ENCODE measurements at places on chromosomes 1 and 21. TPM values are rescaled to one million over a fixed set of nuclear protein-coding genes. Genes with fewer than 3 reads are reported as not detected.

Gene NR5A2
- 75.3 TPM for total RNA-seq

Gene PIGM
- 5.9 TPM for total RNA-seq

Gene SEC16B
- 4.7 TPM for total RNA-seq

Gene CDCA8
- 10.1 TPM for total RNA-seq

Gene HFM1
- total RNA-seq = 1.2 TPM

Gene CRP
- total RNA-seq = not detected

Gene CNR2
- total RNA-seq = 0.06 TPM

Gene C1orf87
- not detected for total RNA-seq

Gene ZNF593OS
- not detected for total RNA-seq

Gene C1orf226
- total RNA-seq = 29.1 TPM

Gene SLC16A4
- total RNA-seq = 0.67 TPM

Gene HUNK
- 11.0 TPM for total RNA-seq

Gene SEMA6C
- 4.3 TPM for total RNA-seq

Gene B3GALNT2
- 17.1 TPM for total RNA-seq

Gene GPR52
- 2.9 TPM for total RNA-seq

Gene MYCL
- total RNA-seq = 9.4 TPM

Gene ATP5PO
- total RNA-seq = 297 TPM

Gene HSPG2
- total RNA-seq = 436 TPM

Gene NPR1
- 6.0 TPM for total RNA-seq

Gene VANGL2
- total RNA-seq = 8.7 TPM

Gene BRINP3
- 48.7 TPM for total RNA-seq

Gene REG4
- total RNA-seq = 9.3 TPM

Gene OR2T29
- not detected for total RNA-seq

Gene DYNLT5
- total RNA-seq = 1.9 TPM

Gene TAF1A
- total RNA-seq = 4.7 TPM

Gene PDPN
- total RNA-seq = 1.0 TPM

Gene KRTAP19-1
- not detected for total RNA-seq

Gene PLA2G4A
- 5.3 TPM for total RNA-seq

Gene INTS3
- 30.6 TPM for total RNA-seq

Data from mucosa of descending colon (tissue), 3 donors.